ENCODE measurements at places on chromosomes 6 and 20.

- no peak for DNase-seq
Measured at GRCh38 chr6:70627500-70628254, 40.0 kb upstream of the SMAP1 start.

DNA sequence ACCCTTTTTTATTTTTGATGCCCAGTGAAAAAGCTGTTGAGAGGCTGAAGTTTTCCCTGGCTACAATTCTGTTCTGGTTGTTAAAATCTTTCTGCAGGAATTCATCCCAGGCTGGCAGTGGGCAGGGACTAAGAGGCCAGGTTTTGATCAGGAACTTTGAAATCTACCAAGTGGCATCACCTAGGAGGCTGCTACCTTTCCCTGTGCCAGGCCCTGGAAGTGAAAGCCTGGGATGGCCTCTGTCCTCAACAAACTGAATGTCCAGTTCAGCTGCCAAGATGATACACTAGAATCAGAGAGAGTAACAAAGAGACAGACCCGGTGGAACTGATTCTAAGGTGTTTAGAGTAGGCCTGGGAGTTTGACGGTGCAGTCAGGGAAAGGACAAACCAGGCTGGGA is 596 bp downstream of the IYD start:
- DNase-seq: no peak

GRCh38 chr20:46057856-46058598 is 29.0 kb downstream of the SLC12A5 start:
- peak; percentile 25 for DNase-seq

DNA sequence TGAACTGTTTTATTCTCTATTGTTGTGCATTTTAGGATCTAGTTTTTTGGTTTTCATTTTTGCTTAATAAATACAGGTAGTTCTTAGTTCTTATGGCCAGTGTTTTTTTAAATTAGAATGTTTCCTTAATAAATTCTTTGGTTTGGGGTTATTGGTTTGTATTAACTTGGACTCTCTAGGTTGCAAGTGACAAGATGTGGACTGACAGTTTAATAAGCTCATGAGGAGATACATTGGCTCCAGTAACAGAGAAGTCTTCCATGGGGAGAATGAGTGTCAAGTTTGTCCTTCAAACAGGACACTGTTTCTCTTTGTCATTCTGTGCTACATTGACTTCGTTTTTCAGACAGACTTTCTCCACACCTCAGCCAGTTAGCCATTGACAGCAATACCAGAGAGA is 39.7 kb downstream of the SNX9 start:
- DNase-seq: no peak

GRCh38 chr6:156879186-156879585 is 102.0 kb downstream of the ARID1B start:
- DNase-seq: no peak

DNA sequence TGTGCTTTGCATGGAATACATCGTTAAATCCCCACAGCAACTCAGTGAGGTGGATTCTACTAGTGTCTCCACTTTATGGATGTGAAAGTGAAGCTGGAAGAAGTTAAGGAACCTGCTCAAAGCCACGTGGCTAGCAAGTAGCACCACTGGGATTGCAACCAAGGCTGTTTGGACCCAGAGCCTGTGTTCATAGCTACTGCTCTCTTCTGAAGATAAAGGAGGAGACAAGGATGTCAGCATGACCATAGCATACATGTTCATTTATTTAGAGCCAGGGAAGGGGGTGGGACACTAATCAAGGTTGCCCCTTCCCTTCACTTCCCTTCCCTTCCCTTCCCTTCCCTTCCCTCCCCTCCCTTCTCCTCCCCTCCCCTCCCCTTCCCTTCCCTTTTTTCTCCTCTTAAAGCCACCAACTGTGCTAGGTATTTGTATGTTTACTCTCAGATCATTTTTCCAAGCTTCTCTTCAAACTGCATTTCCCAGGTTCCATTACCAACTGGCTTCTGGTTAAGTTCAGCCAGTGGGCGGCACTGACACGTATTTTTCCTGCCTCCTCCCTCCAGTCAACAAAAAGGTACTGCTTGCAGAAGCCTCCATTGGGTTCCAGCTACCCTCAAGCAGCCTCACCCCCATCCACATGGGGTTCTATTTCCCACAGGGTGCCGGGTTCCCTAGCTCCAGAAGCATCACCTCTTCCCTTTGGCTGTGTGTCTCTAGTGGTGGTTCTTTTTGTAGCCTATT is 134.9 kb downstream of the BCAS1 start:
- DNase-seq: no peak

DNA sequence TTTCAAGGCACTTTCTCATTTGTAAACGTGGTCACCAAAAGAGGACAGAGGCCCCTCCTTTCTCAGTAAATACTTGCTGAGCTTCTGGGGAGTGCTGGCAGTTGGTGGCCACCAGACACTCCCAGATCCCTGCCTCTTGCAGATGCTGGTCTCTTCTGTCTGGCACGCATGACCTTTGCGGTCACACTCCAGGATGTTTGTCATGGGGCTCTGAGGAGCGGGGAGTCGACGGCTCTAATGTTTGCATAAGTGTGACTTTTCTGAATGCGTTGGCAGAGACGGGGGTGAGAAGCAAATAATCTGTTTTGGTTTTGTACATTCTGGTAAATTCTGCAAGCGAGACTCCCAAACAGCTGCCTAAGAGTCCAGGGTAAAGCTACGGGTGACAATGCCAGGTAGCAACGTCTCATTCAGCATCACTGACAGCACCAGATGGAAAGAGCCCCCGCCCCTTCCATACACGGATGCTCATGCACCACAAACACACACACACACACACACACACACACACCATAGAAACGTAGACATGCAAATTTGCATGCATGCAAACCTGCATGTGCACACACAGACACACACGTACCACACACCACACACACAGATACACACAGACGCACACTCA is 101.1 kb downstream of the YTHDF1 start:
- no peak for DNase-seq

DNA sequence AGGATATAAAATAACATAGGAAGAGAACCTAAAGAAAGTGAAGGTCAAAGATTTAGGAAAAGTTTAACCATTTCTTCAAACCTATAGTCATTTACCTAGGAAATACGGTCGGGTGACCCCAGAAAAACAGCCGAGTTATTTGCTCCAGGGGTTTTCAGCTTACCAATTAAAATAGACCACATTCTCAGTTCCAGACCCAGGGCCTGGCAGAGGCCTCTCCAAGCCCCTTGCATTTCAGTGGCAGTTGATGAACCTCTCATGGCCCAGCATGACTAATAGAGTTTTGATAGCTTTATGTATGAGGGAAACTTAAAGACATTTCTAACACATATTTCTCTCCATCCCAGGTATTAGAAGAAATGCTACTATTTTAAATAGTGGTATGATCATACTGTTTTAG is 113.5 kb downstream of the OGFRL1 start:
- DNase-seq: no peak

DNA sequence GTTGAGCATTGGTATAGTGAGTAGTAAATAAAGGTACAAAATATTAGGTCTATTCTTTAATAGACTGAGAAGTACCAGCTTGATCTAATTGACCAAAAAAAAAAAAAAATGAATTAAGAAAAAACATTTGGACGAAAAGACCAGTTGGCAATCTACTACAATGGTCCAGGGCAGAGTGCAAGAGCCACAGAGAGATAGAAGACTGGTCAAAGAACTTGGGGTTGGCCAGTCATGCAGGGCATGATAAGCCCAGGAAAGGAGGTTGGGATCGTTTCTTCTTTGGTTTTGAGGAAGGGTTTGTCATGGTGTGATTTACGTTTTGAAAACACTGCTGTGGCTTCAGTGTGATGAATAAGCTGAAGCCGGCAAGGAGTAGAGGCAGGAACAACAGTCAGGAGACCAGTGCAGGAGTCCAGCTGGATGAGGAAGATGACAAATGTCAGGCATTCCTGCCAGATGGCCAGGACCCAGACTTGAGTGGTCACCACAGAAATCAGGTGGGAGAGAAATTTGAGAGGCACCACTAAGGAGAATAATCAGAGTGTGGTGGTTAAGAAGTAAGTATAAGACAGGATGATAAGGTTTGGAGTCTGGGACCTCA is 14.0 kb downstream of the SMLR1 start:
- DNase-seq: no peak

DNA sequence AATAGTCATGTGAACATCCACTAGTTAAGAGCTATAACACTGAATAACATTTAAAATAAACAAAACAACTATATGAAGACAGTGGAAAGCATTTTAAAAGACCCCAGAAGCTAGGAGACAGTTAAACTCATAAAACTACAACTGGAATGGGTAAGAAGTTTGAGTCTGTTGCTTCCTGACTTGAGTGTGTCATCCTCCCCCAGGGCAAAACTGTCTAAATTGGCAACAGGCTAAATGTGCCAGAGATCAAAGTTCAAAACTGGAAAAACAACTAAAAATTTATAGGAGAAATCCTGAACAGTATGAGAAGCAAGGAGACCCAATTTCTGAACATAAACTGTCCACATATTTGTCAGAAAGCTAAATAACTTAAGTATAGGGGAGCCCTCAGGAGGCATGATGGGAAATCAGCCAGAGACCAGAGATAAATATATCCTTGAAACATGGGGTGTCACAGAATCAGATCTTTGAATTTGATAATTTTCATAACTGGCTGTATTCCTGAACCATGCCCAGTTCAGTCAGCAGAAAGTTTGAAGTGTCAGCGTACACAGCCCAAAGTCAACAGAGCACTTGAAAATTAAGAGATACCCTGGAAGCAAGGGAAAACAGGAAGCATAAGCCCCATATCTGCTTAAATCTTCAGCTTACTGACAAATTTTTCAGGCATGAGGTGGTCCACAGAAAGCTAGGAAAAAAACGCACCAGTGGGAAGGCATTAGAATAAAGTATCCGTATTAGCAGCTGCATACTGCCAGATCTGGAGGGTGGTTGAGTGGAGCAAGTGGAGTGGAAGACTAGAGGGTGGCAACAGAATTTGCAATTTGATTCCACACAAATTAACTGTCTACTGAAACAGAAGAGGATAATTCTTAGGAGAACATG is 516.1 kb upstream of the MAN1A1 start:
- DNase-seq: no peak

GRCh38 chr20:57902473-57902872 is 192.7 kb upstream of the PMEPA1 start:
- DNase-seq: no peak

GRCh38 chr6:133259561-133259960 is 18.4 kb downstream of the EYA4 start:
- DNase-seq: no peak

DNA sequence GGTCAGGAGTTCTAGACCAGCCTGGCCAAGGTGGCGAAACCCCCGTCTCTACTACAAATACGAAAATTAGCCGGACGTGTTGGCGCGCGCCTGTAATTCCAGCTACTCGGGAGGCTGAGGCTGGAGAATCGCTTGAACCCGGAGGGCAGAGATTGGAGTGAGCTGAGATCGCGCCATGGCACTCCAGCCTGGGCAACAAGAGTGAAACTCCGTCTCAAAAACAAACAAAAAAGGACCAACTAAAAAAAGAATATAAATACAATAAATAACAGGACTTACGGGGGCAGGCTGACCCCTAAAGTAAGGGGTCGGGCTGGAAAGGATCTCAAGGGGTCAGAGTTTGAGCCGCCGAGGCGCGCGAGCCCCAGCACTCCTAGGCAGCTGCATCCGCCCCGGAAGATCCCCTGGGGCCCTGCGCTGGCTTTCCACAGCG is 509 bp upstream of the TPD52L2 start:
- no peak for DNase-seq

DNA sequence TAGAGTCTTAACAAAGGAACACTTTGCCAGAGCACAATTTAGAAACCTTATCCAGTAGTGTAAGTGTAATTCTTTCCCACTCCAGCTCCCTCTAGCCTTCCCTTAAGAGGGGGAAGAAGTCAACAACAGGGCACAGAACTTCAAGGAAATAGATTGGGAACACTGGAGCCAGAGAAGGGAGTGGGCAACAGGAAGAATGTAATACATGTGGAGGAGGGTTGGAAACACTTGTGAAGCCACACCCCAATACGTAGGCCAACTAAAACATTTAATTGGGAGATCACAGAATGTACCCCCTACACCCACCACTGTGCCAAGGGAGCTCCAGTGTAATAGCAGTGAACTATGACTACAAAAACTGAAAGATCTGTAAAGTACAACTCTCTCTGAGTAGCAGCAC is 735.7 kb upstream of the HS3ST5 start:
- DNase-seq: no peak

DNA sequence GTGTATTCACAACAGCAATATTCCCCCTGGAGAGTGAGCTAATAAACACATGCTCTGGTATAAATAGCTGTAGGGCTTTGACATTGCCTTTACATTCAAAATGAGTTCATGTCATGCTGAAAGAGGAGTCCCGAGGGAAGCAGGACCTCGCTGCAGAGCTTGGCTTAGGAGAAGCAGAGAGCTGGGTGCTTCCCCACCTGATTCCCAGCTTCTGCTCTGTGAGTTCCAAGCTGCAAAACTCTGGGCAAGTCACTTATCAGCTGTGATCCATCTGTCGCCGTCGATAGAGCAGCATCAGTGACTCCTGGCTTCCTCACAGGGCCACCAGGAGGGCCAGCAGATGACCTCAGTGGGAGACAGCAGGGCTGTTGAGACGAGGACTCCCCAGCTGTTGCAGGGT is 241.8 kb downstream of the ANKRD60 start:
- DNase-seq: no peak

DNA sequence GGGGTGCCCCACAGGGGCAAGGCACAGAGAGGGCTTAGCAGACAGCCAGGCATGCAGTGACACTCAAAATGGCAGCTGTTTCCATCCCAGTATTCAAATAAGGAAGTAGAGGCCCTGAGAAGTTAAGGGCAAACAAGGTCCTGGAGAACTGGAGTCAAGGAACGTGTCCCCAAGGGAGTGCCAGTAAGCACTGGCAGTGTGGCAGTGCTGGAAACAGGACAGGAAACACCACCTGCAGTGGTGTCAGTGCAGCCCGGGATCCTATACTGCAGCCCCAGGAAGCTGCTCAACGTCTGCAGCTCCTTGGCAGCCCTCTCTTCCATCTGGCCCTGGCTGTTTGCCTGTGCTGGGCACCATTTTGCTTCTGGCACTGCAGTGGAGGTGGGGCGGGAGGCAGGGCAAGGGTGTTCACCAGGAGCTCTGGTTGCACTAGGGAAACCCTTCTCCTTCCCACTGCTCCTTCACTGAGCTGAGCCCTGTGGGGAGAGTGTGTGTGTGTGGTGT is 56.3 kb downstream of the EDN3 start:
- DNase-seq: no peak

DNA sequence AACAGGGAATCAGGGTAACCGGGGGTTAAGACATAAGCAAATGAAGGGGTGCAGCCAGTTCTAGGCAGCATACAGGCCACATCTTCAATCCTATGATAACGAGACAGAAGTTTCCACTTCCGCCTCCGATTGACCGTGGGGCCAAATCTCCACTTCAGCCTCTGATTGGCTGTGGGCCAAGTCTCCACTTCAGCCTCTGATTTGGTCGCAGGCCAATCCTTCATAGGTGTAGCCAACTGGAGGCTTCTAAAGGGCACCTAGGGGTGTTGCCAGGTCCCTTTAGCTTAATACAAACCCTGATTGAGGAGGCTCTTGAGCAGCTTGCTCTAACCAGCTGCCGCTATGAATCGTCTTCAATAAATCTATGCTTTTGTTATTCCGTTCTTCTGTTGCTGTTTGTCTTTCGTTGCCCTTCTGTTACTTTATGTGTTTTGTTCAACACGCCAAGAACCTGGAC is 2.1 kb upstream of the ERGIC3 start:
- DNase-seq: no peak
